ENCODE measurements at places on chromosomes 2 and 18.

GRCh38 chr2:180004731-180005130 lies 2.4 kb downstream of the CWC22 start:
- no peak for DNase-seq

- DNase-seq = no peak
Measured at GRCh38 chr2:212914392-212914791, 237.0 kb downstream of the IKZF2 start.

- no peak for DNase-seq
Measured at GRCh38 chr2:134575888-134576287, 142.9 kb downstream of the TMEM163 start.

- no peak for DNase-seq
Measured at GRCh38 chr2:8445580-8445979, 236.3 kb upstream of the ID2 start.

DNA sequence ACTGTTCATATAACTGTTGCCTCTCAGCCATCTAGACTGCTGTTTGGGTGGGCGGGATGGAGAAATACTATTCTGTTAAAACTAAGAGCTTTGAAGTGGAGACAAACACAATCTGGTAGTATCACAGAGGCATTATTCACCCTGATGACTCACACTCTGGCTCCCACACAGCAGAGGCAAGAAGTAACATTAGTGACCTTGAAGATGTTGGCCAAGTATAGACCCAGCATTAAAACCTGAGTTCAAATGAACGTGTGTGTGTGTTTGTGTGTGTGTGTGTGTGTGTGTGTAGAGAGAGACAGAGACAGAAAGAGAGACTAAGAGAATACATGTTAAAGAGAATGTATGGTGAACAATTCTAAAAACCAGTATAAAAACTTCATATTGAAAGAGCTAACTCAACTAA lies 22.5 kb upstream of the ACVR1 start:
- DNase-seq = peak; percentile 57
